Right lung (tissue), 10 donors: ENCODE measurements at places on chromosomes 6 and 20.

- DNase-seq: no peak
Observed at GRCh38 chr6:18260448-18261106, 3.8 kb downstream of the DEK start.

DNA sequence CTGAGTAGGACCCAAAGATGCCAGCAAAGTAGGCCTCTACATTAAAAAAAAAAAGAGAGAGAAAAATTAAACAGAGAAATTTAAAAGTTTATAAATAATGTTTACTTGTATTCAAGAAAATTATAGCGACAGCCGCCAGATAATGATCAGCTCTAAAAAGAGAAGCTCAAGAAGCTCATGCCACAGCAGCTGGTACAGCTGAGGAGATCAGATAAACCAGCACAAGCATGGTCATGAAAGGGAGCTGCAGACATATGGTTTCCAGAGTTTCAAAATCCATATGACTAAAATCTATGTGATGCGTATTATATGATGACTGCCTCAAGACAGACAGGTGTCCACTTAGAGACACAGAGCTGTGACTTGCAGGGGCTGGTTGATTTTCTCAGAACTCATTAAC, 13.6 kb upstream of the HLA-C start:
- no peak for DNase-seq

- DNase-seq: no peak
Observed at GRCh38 chr6:134637847-134638437, 312.0 kb downstream of the ALDH8A1 start.

GRCh38 chr6:116064666-116065065, 4.0 kb upstream of the FRK start:
- DNase-seq: no peak

GRCh38 chr6:31659649-31660380, 763 bp downstream of the C6orf47 start:
- no peak for DNase-seq

GRCh38 chr6:162074641-162075275, 652.8 kb downstream of the PRKN start:
- no peak for DNase-seq

DNA sequence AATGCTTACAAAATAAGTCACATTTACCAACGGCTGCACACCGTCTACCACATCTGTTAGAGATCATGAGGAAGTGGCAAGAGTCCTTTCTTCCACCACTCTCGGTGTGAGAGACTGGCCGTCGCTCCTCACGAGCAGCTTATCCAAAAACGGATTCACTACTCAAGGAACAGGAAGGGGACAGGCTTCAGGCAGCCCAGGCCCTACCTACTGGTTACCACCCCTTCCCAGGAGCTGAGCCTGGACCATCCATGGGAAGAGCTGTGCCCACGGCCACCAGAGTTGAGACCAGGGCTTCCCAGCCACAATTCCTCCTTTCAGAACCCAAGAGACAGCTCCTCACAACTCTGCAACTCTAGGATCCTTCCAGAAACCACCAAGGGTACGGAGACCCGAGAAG, 37.0 kb downstream of the FOXF2 start:
- DNase-seq: no peak

DNA sequence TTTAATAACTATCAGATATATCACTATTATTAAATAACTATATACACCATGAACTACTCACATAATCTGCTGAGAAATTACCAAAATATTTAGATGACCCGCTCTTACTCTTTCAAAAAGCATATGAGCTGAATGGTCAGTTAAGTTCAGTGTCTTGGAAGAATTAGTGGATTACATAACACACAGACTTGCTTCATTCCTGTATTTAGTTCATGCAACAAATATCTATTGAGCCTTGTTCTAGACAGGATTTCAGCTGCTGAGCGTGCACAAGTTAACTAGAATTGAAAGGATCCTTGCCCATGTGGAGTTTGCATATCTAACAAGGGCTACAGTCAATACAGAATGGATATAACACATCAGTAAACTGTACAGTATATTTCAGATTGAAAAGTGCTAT, 566.2 kb downstream of the CBLN4 start:
- DNase-seq: peak; percentile 40

DNA sequence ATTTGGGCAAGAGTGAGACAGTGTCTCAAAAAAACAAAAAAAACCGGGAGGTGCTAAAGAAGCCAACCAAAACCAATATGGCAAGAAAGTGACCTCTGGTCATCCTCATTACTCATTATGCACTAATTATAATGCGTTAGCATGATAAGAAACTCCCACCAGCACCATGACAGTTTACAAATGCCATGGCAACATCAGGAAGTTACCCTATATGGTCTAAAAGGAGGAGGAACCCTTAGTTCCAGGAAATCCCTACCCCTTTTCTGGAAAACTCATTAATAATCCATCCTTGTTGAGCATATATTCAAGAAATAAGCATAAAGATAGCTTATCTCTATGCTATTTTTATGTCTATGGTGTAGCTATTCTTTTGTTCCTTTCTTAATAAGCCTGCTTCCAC, 31.7 kb downstream of the C6orf52 start:
- DNase-seq: no peak

GRCh38 chr6:106442395-106442794, 81.9 kb downstream of the CRYBG1 start:
- DNase-seq: no peak

GRCh38 chr20:38894091-38894847, 31.9 kb upstream of the FAM83D start:
- no peak for DNase-seq

- no peak for DNase-seq
Observed at GRCh38 chr6:25966711-25967110, 4.1 kb downstream of the TRIM38 start.

GRCh38 chr6:33746036-33746600, 587 bp downstream of the IP6K3 start:
- DNase-seq: no peak

GRCh38 chr6:55659304-55659703, 80.3 kb upstream of the HMGCLL1 start:
- DNase-seq: no peak

DNA sequence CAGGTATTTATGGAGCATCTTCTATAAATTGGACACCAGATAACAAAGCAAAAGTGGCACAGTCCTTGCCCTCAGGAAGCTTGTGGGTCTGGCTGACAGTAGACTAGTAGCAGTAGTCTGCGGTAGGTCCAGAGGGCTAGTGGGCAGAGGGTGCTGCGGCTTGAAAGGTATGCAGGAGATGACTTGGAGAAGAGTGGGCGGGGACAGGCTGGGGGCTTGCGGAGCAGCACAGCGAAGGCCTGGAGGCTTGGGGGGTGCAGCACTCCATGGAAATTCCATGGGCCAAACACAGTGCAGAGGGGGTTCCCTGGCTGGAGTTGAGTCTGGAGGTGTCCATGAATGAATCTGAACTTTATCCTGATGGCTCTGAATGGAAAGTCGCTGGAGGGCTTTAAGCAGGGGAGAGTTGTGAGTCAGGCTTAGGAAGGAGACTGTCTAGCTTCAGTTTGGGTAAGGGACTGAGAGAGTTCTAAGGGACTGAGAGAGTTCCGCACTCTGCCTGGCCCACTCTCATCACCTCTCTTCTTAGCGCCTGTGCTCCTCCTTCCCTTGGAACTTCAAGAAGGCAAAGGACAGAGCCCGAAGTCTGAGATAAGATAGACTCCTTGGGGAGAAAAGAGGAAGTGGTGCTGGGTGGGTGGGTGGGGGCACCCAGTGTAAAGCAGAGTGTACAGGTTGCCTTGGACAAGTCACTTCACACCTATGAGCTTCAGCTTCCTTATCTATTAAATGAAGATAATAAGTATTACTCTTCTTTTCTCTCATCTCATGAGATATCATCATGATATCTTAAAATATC, 8.8 kb downstream of the PKIG start:
- no peak for DNase-seq

GRCh38 chr6:44016131-44016870, 111.0 kb downstream of the MRPL14 start:
- DNase-seq: peak; percentile 62

GRCh38 chr6:72905705-72906478, 284.0 kb downstream of the KCNQ5 start:
- DNase-seq: no peak

- peak; percentile 44 for DNase-seq
Observed at GRCh38 chr6:149566410-149567193, 427 bp downstream of the GINM1 start.

- DNase-seq: no peak
Observed at GRCh38 chr6:137136065-137136464, 37.4 kb downstream of the IL22RA2 start.

DNA sequence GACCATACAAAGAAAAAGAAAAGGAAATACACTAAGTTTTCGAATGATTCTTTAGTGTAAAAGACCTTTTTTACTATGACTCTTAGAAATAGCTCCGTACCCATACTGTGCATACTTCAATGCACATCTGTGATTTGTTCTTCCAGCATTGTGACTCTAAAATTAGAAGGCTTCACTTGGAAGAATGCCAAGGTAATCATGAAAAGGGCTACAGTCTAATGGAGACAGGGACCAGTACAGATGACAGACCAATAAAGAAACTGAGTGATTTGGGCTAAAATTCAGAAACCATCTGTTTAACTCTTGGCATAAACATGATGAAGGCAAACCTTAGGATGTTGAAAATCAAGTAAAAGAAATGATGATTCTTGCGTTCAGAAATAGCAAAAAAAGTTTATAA, 46.3 kb downstream of the CYP39A1 start:
- DNase-seq: peak; percentile 49

DNA sequence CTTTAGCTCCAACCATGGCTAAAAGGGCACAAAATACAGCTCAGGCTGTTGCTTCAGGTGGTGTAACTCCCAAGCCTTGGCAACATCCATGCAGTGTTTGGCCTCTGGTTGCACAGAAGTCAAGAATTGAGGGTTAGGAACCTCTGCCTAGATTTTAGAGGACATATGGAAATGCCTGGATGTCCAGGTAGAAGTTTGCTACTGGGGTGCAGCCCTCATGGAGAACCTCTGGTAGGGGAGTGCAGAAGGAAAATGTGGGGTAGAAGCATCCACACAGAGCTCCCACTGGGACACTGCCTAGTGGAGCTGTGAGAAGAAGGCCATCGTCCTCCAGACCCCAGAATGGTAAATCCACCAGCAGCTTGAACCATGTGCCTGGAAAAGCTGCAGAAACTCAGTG, 1453.8 kb upstream of the EYS start:
- no peak for DNase-seq

DNA sequence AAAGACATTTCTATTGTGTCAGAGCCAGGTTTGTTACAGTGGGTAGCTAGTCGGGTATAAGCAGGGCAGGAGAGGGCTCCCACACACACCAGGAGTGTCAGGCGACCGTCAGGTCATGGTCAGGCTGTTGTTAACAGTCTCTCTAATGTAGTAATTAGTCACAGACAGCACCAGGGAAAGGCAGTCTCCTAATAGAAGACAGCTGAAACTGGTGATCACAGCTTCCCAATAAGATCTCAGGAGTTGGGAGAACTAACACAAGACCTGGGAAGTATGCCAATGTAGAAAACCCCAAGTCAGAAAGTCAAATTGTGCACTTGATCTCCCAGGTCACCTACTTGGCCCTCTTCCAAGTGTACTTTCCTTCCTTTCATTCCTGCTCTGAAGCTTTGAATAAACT, 53.0 kb upstream of the GPR6 start:
- peak; percentile 16 for DNase-seq

- DNase-seq: no peak
Observed at GRCh38 chr6:106847116-106847515, 127.4 kb downstream of the CD24 start.

- DNase-seq: no peak
Observed at GRCh38 chr6:136134268-136134667, 115.8 kb downstream of the MTFR2 start.

GRCh38 chr6:50289366-50289765, 239.6 kb upstream of the DEFB112 start:
- no peak for DNase-seq

DNA sequence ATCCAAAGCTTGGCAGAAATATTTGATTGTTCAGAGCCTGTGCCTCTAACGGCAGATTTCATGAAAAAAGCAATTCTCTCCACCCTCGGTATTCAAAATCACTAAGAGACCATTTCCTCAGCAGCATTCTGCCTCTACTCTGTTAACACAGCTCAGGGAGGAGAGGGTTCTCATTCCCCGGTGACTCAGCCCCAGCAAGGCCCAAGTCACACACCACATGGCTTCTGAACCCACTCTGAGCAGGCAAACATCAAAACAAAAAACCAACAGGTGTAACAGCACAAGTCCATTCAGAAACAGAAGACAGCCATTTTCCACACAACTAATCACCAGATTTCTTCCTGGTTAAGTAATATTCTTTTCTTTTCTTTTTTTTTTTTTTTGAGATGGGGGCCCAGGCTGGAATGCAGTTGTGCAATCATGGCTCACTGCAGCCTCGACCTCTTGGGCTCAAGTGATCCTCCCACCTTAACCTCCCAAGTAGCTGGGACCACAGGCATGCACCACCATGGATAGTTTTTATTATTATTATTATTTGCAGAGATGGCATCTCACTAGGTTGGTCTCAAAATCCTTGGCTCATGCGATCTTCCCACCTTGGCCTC, 55.4 kb downstream of the GFOD1 start:
- DNase-seq: no peak

GRCh38 chr6:97009781-97010492, 85.4 kb downstream of the KLHL32 start:
- DNase-seq: no peak

DNA sequence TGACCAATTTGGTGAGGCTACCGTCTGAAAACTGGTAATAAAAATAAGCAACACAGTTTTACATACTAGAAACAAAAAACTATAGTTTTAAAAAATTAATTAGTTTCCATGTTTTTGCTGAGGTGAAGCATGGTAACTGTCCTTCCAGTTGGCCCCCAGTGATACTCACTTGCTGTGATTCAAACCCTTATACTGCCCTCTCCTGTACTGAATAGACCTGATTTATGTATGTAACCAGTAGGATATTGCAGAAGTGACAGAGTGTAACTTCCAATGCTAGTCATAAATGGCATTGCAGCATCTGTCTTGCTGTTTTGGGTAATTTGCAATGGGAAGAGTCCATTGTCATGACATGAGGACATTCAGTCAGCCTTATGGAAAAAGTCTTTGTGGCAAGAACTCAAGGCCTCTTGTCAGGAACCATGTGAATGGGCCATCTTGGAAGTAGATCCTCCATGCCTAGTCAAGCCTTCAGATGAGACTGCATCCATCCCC, 8.9 kb upstream of the CHD6 start:
- no peak for DNase-seq

- DNase-seq: no peak
Observed at GRCh38 chr6:62980093-62980492, 231.2 kb upstream of the FKBP1C start.

- DNase-seq: no peak
Observed at GRCh38 chr6:143141442-143141841, 80.8 kb downstream of the AIG1 start.

DNA sequence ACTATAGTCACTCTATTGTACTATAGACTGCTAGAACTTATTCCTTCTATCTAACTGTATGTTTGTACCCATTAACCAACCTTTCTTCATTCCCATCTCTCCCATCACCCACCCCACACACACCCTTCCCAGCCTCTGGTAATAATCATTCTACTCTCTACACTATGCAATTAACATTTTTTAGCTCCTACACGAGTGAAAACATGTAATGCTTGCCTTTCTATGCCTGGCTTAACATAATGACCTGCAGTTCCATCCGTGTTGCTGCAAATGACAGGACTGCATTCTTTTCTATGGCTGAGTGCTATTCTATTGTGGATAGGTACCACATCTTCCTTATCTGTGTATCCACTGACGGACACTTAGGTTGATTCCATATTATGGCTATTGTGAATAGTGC, 95.5 kb downstream of the ALDH8A1 start:
- DNase-seq: no peak

GRCh38 chr6:119096721-119097565, 18.5 kb upstream of the FAM184A start:
- peak; percentile 76 for DNase-seq
